Activated CD4-positive, alpha-beta T cell treated with anti-CD3 and anti-CD28 coated beads, Interleukin-2, Interleukin-6, amounts not matched to agents 100 ng/mL and 50 ng/mL, durations not matched to agents 16 hours and 8 hours (primary cell): ENCODE measurements at places on chromosomes 12 and 14.
A peak's percentile ranks its signal among the peaks of the same experiment; 100 is the strongest.

DNA sequence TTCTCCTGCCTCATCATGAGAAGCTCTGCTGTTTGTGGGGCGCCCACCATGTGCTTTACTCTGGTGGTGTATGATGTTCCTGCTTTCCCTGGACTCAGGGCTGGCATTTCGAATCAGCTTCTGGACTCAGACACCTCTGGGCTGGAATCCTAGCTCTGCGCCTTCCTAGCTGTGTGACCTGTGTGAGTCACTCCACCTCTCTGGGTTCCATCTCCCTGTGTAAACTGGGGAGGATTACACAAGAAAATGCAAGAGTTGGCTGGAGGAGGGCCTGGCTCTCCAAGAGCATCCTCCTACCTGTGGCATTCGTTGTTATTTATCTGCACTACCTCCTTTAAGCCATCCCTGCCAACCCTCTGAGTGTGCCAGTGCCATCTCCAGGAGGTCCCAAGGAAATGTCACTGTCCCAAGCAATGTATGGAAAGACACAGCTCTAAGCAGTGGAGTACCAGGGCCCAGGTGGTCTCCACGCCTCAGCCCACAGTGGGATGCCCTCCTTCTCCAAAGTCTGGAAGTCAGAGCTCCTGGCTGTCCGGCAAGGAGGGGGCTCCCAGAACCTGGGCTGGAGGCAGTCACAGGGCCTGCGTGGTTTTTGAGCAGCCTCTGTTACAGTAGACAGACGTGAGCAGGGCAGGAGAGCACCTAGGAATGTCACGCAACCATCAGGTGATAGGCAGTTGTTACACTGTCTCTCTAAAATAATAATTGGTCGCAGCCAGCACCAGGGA lies 7.3 kb upstream of the TNFAIP2 start:
- no peak for DNase-seq

- DNase-seq: no peak
Measured at GRCh38 chr12:111028830-111029229, 108.5 kb upstream of the MYL2 start.

GRCh38 chr12:18979401-18980126 lies 150.0 kb upstream of the PLEKHA5 start:
- DNase-seq: no peak

- DNase-seq: no peak
Measured at GRCh38 chr14:76726551-76726970, 34.7 kb upstream of the VASH1 start.

- no peak for DNase-seq
Measured at GRCh38 chr14:41859336-41859735, 252.7 kb downstream of the LRFN5 start.

DNA sequence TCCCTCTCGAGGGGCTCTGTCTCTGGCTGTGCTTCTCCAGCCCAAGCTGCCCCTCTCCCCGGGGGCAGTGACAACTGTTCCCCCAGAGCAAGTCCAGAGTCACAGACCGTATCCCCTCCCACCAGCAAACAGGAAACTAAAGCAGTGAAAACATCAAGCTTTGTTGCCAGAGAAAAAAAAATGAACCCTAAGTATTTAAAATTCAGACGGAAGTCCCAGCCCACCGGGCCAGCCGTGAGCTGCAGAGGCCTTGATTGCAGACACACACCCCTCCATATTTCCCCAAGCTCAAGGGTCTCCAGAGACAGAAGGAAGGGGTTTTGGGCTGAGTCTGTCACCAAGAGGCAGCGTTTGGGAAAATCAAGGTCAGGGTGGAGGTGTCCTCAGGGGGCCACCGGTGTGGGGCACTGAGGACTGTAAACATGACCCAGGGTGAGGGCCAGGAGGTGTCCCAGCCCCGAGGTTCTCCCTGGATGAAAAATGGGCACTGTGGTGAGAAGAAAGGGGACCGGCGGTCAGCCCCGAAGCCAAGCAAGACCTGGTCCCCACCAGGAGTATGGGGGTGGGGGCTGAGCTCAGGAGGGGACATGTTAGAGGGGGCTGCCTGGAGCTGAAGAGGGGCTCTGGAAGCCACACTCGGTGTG lies 7.7 kb downstream of the PHETA1 start:
- DNase-seq: no peak

GRCh38 chr12:130987151-130987931 lies 33.6 kb downstream of the ADGRD1 start:
- no peak for DNase-seq

- no peak for DNase-seq
Measured at GRCh38 chr12:26042645-26043044, 82.2 kb downstream of the BHLHE41 start.

- DNase-seq: no peak
Measured at GRCh38 chr14:96839251-96839650, 42.1 kb downstream of the VRK1 start.

GRCh38 chr14:81192594-81192993 lies 28.2 kb downstream of the GTF2A1 start:
- DNase-seq: peak; percentile 30

DNA sequence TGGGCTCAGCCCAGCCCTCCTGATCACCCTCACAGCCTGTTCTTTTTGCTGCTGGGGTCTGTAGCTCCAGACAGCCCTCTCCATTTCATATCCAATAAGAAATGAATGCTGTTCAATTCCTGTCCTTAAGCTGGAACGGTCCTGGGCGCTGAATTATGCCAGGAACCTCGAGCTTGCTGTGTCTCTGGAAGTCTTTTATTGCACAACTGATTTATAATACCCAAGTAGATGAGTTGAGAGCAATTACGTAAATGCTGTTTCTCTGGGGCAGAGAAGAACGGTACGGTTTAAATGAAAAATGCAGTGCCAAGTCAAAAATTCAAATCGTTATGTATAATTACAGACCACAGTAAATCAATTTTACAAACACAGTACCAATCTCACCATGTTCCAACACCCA lies 161.0 kb downstream of the SAMD4A start:
- DNase-seq: no peak

DNA sequence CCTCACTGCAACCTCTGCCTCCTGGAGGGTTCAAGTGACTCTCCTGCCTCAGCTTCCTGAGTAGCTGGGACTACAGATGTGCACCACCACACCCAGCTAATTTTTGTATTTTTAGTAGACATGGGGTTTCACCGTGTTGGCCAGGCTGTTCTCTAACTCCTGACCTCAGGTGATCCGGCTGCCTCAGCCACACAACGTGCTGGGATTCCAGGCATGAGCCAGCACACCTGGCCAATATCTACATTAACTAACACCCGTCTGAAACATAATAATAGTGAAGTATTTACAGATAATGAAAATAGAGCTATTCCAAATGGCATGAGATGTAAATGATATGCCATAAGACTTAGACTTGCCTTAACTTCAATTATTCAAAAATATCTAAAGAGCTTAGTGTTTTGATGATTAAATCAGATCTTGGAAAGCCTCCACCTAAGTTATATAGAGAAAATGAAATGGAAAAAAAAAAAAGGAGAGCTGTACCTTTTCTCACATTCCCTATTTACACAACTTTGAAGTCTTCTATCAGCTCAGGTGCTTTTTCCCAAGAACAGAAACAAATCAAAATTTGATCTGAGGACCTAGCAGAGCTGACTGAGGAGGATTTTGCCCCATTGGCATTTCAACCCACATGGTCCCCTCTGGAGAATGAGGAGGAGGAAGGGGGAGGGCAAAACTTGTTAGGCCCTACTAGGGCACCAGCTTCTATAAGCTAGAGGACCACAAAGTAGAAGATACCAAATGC lies 309.2 kb downstream of the PRKD1 start:
- DNase-seq: no peak

GRCh38 chr12:127479256-127479655 lies 787.7 kb upstream of the TMEM132C start:
- DNase-seq: no peak

DNA sequence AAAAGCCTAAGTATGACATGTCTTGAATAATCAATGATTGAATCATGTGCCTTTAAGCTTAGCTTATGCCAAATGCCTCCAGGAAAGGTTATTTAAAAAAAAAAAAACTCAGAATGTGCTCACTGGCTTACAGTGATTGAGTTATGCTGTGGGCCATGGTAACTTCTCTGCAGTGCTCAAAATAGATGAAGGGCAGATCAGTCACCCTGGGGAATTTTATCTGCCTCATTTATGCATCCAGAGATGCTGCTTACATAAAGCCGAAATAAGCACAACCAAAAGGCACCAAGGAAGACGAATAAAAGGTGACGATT lies 118.7 kb upstream of the MDM1 start:
- DNase-seq: no peak

DNA sequence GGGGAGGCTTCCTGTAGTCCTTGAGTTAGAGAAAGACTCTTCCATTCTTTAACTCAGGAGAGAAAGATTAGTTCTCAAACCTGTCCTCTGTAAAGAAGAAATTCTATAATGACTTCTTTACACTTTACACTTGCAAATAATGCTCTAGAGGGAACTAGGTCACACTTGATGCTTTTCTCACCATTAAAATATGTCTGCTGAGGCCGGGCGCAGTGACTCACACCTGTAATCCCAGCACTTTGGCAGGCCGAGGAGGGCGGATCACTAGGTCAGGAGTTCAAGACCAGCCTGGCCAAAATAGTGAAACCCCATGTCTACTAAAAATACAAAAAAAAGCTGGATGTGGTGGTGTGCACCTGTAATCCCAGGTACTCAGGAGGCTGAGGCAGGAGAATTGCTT lies 6.3 kb downstream of the NTN4 start:
- DNase-seq: no peak
